Stimulated activated CD8-positive, alpha-beta memory T cell treated with anti-CD3 and anti-CD28 coated beads, Interleukin-4, amount 100 ng/mL, for 1 hour (primary cell): ENCODE measurements at places on chromosomes 6 and 20.
A peak's percentile ranks its signal among the peaks of the same experiment; 100 is the strongest.

DNA sequence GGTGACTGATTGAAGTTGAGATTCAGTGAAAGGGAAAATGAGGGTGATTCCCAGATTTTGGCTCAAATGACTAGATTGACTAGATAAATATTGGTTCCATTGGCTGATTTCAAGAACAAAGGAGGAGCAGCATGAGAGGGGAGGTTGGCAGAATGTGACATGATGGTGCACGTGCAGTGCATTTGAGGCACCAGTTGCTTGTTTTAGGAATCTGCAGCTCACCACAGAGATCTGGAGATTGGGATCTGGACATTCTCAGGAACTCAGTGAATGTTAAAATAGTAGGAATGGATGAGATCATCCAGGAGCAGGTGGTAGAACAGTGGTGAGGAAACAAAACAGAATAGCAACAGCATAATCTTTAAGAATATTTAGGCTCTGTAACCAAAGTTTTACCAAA lies 496.3 kb downstream of the DHX35 start:
- DNase-seq, result no peak

DNA sequence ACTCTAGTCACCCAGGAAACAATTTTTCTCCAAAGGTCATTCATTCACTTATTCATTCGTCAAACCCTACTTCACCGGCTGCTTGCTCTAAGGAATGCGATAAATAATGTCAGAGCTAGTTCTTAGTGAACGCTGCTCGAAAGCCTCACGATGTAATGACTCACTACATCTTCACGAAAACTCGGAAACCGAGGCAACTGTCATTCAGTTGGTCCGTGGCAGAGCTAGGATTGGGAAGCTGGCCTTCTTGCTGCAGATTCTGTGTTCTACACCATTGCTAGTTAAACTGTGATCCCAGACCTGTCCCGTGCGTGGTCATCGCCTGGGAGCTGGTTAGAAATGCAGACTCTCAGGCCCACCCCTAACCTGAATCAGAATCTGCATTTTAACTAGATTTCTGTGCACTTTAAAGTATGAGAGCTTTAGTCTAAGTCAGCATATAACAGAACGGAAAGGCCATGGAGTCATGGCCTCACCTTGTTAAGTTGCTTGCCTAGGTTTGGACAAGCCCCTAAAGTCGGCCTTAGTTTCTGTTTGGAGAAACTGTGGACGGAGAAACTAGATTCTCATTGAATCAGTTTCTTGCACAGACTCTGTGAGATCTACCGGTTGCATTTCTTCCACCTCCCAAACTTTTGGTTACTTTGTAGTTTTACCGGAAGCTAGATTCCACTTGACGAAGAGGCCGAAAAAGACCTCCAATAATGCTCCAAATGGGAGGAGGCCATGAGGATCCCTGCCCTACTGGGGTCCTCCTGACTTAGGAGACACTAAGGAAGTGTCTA lies 651 bp upstream of the CCND3 start:
- DNase-seq, result no peak

- no peak for DNase-seq
Measured at GRCh38 chr6:107662333-107662732, 161.8 kb downstream of the SCML4 start.

GRCh38 chr20:47610247-47610944 lies 108.7 kb downstream of the NCOA3 start:
- DNase-seq, result peak; percentile 74

- DNase-seq, result peak; percentile 34
Measured at GRCh38 chr20:53839423-53840176, 230.8 kb downstream of the BCAS1 start.

- no peak for DNase-seq
Measured at GRCh38 chr20:49151436-49151835, 36.7 kb downstream of the STAU1 start.

GRCh38 chr6:16713597-16713996 lies 47.7 kb downstream of the ATXN1 start:
- DNase-seq, result no peak

GRCh38 chr20:22574545-22575086 lies 9.8 kb downstream of the FOXA2 start:
- no peak for DNase-seq

GRCh38 chr6:54916858-54917257 lies 70.3 kb downstream of the FAM83B start:
- no peak for DNase-seq

DNA sequence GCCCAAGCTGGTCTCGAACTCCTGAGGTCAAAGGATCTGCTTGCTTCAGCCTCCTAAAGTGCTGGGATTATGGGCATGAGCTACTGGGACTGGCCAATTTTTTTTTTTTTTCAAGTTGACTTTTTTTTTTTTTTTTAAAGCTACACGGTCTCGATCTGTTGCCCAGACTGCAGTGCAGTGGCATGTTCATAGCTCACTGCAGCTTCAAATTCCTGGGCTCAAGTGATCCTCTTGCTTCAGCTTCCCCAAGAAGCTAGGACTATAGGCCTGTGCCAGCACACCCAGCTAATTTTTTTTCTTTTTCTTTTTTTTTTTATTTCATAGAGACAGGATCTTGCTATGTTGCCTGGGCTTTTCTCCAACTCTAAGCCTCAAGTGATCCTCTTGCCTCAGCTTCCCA lies 59.5 kb downstream of the NCOA3 start:
- DNase-seq, result no peak

- no peak for DNase-seq
Measured at GRCh38 chr6:75128878-75129570, 76.8 kb downstream of the COL12A1 start.

DNA sequence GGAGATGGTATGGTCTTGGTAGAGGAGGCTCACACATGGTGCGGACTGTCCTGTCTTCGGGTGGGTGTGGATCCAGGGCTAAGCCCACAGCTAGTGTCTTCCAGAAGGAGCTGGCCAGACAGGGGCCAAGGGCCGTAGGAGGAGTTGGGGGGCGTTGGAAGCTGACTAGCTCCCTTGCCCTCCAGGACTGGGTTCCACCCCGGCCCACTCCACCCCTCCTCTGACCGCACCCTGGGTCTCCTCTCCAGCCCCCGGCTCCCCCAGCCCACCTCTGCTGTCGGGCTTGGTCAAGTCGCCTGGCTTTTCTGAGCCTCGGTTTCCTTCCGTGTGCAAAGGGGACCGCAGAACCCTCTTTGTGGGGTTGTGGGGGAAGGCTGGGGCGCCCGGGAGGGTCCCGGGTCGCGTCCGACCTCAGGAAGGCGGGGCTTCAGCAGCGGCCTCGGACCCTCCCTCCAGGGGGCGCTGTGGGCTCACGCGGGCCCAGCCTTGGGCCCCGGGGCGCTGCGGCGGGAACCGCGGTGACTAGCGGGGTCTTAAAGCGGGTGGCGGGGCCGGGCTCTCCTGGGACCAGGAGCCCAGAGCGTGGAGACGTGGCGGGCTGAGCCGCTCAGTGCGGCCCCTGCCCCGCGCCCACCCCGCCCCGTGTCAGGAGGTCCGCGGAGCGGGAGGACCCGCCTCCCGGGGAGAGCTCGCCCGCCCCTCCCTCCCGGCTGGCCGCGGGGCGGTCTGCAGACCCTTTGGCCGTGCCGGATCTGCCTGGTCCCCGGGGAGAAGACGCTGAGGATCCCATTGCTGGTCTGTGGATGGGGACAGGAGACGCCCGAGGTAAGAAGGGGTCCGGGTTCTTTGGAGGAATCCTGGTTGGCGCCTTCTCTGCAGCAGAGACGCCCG lies 5.4 kb downstream of the NPBWR2 start:
- DNase-seq, result no peak

DNA sequence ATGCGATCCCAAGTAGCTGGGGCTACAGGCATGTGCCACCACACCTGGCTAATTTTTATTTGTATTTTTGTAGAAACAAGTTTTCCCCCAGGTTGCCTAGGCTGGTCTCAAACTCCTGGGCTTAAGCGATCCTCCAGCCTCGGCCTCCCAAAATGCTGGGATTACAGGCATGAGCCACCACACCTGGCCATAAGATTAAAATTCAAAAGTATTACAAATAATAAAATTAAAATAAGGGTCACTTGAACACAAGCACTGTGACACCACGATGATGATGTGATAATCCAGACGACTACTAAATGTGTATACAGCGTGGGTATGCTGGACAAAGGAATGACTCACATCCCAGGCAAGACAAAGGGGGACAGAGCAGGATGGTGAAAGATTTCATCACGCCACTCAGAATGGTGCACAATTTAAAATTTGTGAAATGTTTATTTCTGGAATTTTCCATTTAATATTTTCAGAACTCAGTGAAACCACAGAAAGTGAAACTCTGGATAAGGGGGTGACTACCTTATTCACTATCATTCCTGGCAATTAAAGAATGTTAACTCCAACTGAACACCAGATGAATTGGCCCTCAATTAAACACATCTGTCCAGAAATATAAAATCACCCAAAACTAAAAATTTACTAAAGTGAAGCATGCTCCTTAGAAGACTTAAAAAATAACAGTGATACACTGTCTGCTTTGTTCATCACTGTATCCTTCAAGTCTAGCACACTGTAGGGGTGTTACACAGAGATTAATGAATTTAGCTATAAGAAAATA lies 13.1 kb downstream of the B4GALT5 start:
- DNase-seq, result no peak

GRCh38 chr6:157107915-157108651 lies 215.2 kb downstream of the TMEM242 start:
- no peak for DNase-seq

DNA sequence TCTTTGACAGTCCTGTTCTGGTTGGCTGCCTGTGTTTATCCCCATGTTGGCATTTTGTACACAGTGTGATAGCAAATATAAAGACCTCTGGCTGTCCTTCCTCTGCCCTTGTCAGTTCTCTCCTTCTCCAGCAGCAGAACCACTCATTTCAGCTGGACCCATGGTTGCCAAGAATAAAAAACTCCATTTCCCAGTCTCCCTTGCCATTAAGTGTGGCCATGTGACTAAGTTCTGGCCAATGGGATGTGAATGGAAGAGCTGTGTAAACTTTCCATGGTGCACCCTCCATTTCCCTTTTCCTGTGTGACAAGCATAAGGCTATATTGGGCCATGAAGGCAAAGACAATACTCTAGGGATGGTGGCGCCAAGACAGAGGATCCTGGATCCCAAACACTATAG lies 78.4 kb upstream of the TBC1D7 start:
- DNase-seq, result no peak

- no peak for DNase-seq
Measured at GRCh38 chr6:124535746-124536145, 426.5 kb upstream of the RNF217 start.

- no peak for DNase-seq
Measured at GRCh38 chr6:146781836-146782235, 183.1 kb downstream of the ADGB start.

DNA sequence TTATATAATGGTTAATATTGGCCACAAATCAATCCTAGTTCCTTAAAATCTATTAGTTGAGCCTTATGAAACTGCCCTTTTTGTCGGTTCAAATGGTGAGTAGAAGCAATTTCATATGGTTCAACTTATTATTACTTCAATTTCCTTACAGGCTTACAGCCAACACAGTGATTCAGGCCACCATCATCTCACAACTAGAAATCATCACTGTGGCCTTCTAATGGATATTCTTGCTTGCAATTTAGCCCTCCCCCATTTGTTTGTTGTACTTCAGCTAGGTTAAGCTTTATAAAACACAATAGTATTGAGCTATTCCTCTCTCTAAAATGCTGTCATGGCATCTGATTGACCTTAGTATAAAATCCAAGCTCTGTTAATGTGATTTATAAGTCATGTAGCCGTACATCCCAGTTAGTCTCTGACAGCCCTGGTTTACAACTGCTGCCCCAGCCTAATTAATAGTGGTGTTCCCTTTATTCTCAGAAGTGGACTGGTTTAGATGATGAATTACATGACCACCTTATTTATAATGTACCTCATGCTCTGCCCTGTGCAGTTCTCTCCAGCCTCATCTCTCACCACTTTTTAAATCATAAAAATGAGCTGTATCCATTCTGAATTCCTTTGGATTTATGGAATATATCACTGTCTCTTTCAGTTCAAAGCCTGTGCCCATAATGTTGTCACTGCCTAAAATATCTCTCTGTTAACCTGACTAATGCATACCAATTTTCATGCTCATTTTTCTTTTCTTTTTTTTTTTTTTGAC lies 36.7 kb downstream of the LAMA2 start:
- no peak for DNase-seq
